ENCODE measurements at places on chromosomes 5 and 9. TPM values are rescaled to one million over a fixed set of nuclear protein-coding genes. Genes with fewer than 3 reads are reported as not detected.

DNA sequence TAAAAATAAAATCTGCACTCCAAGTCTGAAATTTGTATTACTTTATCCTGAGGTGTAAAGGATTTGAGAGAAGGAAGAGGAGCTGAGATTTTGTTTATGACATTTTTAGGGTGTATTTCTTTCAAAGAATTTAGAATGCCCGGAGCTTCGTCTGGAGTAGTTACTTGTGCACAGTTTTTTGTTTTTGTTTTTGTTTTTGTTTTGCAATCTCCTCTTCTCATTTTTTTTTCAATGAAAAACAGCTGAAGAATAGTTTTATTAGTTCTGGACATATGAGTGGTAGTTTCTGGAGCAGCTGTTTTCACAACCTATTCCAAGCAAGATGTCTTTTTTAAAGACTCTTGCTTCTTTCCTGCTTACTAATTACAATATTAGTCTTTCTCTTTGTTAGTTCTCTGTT lies 408.2 kb upstream of the PTGER4 start:
- ATAC-seq, result no peak

- no peak for ATAC-seq
Measured at GRCh38 chr5:658103-658502, 35.0 kb downstream of the TPPP start.

Gene CCDC183
- total RNA-seq, result not detected

Gene LHX3
- total RNA-seq, result 0.08 TPM

Gene SIL1
- total RNA-seq, result 29.3 TPM
